ENCODE measurements at places on chromosomes 5 and 9.

- DNase-seq, result no peak
Observed at GRCh38 chr5:59592101-59592500, 301.4 kb downstream of the PDE4D start.

- no peak for DNase-seq
Observed at GRCh38 chr9:14271093-14271673, 42.8 kb downstream of the NFIB start.

DNA sequence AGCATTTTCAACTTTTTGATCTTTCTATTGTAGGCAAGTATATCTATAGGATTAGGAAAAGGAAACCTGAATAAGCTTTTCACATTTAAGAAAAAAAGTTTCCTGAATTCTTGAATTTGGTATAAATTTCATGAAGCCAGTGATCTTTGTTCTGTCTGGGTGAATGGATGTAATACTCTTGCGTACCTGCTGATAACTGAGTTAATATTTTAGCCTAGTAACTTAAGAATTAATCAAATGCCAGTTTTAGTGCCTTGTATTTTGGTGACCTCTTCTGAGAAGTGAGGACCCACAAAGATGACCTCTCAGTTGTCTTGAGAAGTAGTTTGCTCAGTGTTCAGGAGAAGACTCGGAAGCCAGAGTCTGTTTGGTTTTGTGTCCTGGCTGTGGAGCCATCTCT lies 77.9 kb downstream of the UHRF2 start:
- DNase-seq, result no peak

GRCh38 chr9:70263421-70263820 lies 4.6 kb downstream of the SMC5 start:
- DNase-seq, result no peak

- no peak for DNase-seq
Observed at GRCh38 chr5:72041654-72042053, 65.6 kb upstream of the MAP1B start.

GRCh38 chr5:109805472-109805871 lies 115.7 kb downstream of the MAN2A1 start:
- DNase-seq, result no peak

- DNase-seq, result no peak
Observed at GRCh38 chr5:126526493-126526892, 68.5 kb downstream of the ALDH7A1 start.

GRCh38 chr9:133131506-133131905 lies 10.5 kb upstream of the RALGDS start:
- DNase-seq, result no peak

Data from breast epithelium (tissue), 4 donors.